NCI-H1694 treated with DMSO at 0.1 percent for 48 hours (cell line): ENCODE measurements at places on chromosomes 13 and 19.

GRCh38 chr13:33280923-33281322 is 4.6 kb downstream of the STARD13 start:
- DNase-seq = no peak

DNA sequence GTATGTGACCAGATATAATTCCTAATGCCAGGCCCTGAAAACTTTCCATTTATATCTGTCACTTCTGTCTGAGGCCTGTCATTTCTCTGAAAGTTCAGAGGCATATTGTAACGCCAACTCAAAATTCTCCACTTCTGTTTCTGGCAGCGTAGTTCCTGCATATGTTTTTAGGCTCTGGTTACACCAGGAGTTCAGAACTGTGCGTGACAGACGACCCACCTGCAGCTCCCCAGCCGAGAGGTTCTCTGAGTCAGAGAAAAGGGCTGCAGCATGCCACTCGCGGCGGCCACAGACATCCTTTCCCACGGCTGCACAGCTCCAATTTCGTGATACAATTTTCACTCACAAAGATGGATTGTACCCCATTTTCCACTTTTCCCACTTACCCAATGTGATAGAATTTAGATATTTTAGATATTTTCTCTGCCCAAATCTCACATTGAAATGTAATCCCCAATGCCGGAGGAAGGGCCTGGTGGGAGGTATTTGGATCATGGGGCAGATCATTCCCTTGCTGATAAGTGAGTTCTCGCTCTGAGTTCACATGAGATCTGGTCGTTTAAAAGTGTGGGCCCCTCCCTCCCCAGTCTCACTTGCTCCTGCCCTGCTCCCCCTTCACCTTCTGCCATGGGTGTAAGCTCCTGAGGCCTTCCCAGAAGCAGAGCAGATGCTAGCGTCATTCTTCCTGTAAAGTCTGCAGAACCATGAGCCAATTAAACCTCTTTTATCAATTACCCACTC is 308.1 kb downstream of the LIG4 start:
- no peak for DNase-seq

- DNase-seq = peak; percentile 17
These were observed 14.1 kb upstream of the TNFSF9 start for GRCh38 chr19:6516659-6517291.

- DNase-seq = no peak
These were observed 325.0 kb downstream of the DNAJC15 start for GRCh38 chr13:43348397-43348796.
